ENCODE measurements at places on chromosomes 1 and 21.

- no peak for DNase-seq
Measured at GRCh38 chr21:41459884-41460534, 34.0 kb downstream of the MX1 start.

DNA sequence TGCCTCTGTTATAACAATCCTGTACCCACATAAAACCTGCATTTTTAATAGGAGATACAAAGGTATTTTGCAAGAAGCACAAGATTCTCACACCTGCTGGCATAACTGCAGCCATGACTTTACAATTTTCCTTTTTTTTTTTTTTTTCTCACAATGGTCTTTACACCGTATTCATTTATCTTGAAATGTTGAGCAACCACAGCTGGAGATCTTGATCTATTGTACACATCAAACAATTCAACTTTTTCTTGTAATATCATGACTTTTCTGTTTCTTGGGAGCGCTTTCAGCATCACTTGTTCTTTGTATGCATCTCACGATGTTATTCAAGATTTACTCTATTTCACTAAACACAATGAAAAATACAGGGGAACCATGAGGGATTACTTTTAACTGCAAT is 651.4 kb downstream of the KCNT2 start:
- no peak for DNase-seq

- no peak for DNase-seq
Measured at GRCh38 chr1:25433389-25434186, 2.9 kb downstream of the MACO1 start.

- no peak for DNase-seq
Measured at GRCh38 chr1:110176299-110176956, 26.1 kb downstream of the SLC6A17 start.

DNA sequence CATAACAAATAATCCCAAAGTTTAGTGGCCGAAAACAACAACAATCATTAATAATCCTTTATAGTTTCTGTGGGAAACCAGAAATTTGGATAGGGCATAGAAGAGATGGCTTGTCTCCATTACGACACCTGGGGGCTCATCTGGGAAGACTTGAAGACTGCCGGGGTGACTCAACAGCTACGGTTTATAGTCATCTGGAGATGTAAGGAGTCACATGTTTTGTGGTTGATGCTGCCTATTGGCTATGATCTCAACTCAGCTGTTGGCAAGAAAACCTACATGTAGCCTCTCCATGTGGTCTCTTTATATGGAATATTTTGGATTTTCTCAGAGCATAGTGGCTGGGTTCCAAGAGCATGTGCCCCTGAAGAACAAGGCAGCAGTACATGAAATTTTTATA is 29.3 kb upstream of the TSPAN2 start:
- no peak for DNase-seq

GRCh38 chr1:178504286-178504685 is 7.5 kb upstream of the CLEC20A start:
- no peak for DNase-seq

GRCh38 chr1:199945591-199945990 is 81.9 kb upstream of the NR5A2 start:
- no peak for DNase-seq

GRCh38 chr1:2911421-2912178 is 109.7 kb upstream of the ACTRT2 start:
- DNase-seq: no peak

GRCh38 chr1:51423073-51423821 is 92.9 kb upstream of the TTC39A start:
- no peak for DNase-seq

DNA sequence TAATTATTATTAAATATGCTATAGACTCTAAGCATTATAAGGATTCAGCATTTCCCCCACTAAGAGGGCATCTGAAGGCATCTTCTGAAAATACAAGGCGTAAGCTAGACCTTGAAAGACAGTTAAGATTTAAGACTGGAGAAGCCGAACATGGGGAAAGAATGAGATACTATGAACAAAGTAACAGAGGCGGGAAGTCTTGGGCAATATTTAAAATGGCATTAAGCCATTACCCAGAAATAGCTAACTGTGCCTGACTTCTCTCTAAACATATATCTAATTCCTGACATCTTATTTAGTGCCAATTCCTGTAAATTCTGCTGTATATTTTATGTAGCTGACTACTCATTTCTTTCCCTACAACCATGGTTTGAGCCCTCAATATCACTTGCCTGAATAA is 20.9 kb downstream of the DPH5 start:
- DNase-seq: no peak

DNA sequence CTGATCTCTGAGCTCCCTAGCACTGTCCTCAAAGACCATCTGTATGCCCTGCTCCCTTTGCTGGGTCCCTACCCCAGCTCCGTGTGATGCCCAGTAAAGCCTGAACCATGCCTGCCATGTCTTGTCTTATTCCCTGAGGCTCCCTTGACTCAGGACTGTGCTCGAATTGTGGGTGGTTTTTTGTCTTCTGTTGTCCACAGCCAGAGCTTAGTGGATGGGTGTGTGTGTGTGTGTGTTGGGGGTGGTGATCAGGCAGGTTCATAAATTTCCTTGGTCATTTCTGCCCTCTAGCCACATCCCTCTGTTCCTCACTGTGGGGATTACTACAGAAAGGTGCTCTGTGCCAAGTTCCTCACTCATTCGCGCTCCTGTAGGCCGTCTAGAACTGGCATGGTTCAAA is 5.7 kb downstream of the GSTM5 start:
- no peak for DNase-seq

DNA sequence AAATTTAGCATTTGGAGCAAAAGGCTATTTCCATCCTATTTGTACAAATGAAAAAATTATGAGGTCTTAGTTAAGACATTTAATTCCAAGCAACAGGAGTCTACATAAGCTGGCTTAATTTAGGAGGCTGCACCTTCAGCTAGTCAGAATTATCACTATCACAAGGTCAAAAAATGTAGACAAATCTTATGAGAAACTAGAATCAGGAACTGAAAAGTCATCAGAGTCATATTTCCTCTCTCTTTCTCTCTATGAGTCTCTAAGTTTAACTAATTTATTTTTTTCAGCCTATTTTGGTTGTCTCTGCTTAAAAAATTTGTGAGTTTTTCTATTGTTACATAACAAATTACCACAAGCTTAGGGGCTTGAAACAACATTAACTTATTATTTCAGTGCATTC is 807.1 kb upstream of the PRMT6 start:
- DNase-seq: no peak

Data from activated naive CD4-positive, alpha-beta T cell treated with anti-CD3 and anti-CD28 coated beads, Interleukin-2, amount 50 U/mL, for 72 hours (primary cell).